ENCODE measurements at places on chromosomes 11 and 22. TPM values are rescaled to one million over a fixed set of nuclear protein-coding genes. Genes with fewer than 3 reads are reported as not detected.

SLC25A18 gene
- 18.9 TPM for total RNA-seq

BEST1 gene
- 12.5 TPM for total RNA-seq

KCNQ1OT1 gene
- total RNA-seq = 4.3 TPM

ALX4 gene
- total RNA-seq = 0.09 TPM

EXPH5 gene
- total RNA-seq = 0.72 TPM

HPX gene
- 2.0 TPM for total RNA-seq

GAL gene
- total RNA-seq = not detected

HBG2 gene
- not detected for total RNA-seq

CCDC90B gene
- 45.2 TPM for total RNA-seq

LINC01488 gene
- total RNA-seq = not detected

MPZL2 gene
- total RNA-seq = 6.8 TPM

BIK gene
- 0.93 TPM for total RNA-seq

YAP1 gene
- total RNA-seq = 152 TPM

CENATAC gene
- total RNA-seq = 59.3 TPM

NCAPD3 gene
- total RNA-seq = 11.5 TPM
